ENCODE measurements at places on chromosomes 7 and 10.

GRCh38 chr7:1103009-1103788 lies 15.3 kb downstream of the GPER1 start:
- DNase-seq, result no peak

DNA sequence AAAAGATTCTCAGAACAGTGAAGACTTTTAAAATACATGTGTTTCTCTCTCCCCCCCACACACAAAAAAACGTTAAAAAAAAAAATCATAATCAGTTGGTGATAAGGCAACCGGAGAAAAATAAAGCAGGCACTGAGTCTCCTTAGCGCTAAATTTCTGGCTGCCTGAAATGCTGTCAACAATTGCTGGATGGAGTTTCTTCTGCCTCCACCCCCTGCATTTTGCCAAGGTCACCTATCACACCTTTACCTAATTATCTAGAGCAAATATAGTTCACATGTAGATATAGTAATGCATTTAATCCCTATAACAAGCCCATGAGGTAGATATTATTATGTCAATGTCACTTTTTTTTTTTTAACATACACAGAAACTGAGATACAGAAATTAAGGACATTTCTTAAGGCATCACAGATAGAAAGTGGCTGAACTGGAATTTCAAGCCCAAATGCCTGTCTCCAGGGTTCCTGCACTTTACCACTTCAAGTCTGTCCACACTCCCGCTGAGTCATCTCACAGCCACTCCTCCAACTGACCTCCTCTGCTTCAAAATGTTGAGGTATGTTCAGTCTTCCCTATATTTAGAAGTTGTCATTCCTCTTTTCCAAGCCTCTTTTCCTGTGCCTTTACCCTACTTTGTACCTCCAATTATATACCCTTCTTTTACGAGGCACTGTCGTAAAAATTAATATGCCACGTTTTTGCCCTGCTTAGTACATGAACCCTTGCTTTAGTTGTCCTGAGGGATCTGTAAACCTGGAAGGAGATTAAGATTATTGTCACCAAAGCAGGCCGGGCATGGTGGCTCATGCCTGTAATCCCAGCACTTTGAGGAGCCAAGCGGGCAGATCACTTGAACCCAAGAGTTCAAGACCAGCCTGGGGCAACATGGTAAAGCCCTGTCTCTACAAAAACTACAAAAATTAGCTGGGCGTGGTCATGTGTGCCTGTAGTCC lies 72.8 kb upstream of the MPP7 start:
- DNase-seq, result peak; percentile 74

DNA sequence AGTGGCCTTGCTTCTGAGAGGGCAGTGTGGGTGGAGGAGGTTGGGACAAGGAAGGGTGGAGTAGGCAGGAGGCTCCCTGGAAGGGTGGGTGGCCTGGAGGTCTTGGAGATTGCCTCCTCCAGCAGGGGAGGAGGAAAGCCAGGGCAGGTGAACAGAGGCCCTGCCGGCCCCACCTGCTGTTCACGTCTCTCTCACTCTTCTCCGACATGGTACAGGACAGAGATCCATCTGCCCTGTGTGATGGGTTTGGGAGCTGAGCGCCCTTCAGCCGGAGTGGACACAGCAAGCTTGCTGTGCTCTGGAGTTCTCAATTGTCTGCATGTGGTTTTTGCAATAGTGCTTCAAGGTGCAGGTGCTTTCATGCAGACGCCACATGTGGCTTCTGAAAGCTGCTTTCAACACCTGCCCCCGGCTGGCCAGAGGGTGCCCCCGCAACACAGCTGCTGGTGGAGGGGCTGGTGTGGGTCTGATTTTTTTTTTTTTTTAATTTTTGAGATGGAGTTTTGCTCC lies 82.8 kb upstream of the GNA12 start:
- no peak for DNase-seq

DNA sequence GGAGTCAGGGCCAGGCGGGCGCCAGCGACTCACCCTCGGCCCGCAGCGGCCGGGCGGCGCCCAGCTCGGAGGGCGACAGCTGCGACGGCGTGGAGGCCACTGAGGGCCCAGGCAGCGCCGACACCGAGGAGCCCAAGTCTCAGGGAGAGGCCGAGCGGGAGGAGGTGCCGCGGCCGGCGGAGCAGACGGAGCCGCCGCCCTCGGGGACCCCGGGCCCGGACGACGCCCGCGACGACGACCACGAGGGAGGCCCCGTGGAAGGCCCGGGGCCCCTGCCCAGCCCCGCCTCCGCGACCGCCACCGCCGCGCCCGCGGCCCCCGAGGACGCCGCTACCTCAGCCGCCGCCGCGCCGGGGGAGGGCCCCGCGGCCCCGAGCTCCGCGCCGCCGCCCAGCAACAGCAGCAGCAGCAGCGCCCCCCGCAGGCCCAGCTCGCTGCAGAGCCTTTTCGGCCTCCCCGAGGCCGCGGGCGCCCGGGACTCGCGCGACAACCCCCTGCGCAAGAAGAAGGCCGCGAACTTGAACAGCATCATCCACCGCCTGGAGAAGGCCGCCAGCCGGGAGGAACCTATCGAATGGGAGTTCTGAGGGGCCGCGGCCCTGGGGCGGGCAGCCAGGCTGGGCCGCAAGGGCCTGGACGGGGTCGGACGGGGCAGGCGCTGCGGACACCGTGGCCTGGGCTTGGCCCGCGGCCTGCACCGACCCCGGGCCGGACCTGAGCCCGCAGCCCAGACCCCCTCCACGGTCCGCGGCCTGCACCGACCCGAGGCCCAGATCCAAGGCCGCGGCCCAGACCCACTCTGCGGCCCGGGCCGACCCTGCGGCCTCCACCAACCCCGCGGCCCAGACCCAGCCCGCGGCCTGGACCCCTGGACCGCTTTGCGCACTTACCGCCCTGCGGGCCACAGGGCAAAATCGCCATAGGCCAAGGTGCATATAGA lies 37.9 kb upstream of the SH2B2 start:
- peak; percentile 29 for DNase-seq

GRCh38 chr10:110498982-110499795 lies 1.5 kb downstream of the DUSP5 start:
- DNase-seq, result peak; percentile 85

- no peak for DNase-seq
These were observed 1.4 kb upstream of the PKD1L1 start for GRCh38 chr7:47949703-47950102.

- no peak for DNase-seq
These were observed 10.0 kb downstream of the HKDC1 start for GRCh38 chr10:69230128-69230527.

DNA sequence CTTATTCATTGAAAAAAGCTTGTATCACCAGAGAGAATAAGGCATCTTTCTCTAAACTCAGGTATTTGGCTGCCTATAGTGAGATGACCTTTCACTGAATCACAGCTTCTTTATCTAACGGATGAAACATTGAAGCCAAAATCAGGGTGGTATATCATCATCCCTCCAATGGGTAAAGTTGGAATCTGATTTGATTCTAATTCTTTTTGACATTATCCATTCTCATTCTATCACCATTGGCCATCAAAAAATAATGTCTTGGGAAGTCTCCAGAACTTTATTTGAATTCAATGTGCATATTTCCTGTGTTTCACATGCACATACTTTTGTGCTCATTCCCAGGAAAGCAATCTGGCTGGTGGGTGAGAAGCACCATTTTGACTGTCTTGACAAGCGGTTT lies 95.2 kb downstream of the PLPP4 start:
- DNase-seq, result no peak

- DNase-seq, result no peak
These were observed 461.1 kb downstream of the ZNF33B start for GRCh38 chr10:42177077-42177792.

GRCh38 chr7:68417659-68418058 lies 1180.6 kb upstream of the AUTS2 start:
- no peak for DNase-seq

- DNase-seq, result peak; percentile 62
These were observed 28.1 kb upstream of the LRRC4 start for GRCh38 chr7:128059143-128059988.

DNA sequence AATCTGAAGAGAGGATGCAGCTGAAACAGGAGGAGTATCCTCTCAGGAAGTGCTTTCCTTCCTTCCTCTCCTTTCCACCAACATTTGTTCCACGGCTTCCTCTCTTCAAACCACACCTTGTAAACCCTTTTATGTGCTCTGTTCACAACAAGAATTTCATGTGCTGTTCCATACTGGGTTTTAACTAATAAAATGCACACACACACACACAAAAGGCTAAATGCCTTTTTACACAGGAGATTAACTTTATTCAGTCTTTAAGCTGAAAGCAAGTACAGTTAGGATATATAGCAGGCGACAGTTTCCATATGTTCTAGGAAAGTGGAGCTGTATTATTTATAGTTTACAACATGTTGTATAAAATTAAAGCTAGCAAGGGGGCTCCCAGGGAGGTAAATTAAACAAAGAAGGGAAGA lies 106.7 kb downstream of the REEP3 start:
- no peak for DNase-seq

GRCh38 chr10:34539533-34540315 lies 275.4 kb downstream of the PARD3 start:
- no peak for DNase-seq

- DNase-seq, result no peak
These were observed 2.8 kb upstream of the TRRAP start for GRCh38 chr7:98875501-98875900.

DNA sequence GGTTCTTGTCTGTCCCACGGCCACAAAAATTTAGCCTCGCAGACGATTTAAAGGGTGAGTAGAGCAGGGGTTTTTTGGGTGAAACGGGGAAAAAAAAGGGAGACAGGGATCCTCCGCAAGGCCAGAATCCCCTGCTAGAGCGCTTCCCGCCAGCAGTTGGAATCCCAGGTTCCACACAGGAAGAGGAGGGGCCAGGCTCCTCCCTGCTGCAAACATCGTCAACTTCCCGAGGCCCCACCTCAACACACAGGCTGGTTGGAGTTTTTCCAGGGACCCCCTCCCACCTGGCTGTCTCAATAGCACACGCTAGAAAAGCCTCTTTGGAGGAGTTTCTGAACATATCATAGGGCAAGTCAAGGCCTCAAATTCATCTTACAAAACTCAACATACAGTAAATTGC lies 112.7 kb downstream of the MTERF1 start:
- no peak for DNase-seq

- DNase-seq, result peak; percentile 42
These were observed 58.5 kb downstream of the ABCB4 start for GRCh38 chr7:87416682-87417587.

DNA sequence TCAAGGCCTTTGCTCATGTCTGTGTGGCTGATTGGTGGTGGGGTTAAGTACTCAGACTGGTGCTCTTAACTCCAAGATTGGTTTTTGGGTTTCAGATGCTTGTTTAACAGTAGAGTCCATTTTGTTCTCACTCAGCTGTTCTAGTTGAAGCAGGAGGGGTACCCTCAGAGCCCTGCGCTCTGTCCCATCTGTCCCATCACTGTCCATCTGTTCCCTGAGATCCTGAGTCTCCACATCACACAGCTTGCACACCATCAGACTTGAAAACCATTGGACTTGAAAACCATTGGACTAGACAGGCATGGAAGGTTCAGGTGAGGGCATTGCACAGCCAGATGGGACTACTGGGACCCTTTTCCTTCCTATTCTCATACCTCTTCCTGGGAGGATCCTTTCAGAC lies 39.3 kb downstream of the TMEM178B start:
- DNase-seq, result no peak

DNA sequence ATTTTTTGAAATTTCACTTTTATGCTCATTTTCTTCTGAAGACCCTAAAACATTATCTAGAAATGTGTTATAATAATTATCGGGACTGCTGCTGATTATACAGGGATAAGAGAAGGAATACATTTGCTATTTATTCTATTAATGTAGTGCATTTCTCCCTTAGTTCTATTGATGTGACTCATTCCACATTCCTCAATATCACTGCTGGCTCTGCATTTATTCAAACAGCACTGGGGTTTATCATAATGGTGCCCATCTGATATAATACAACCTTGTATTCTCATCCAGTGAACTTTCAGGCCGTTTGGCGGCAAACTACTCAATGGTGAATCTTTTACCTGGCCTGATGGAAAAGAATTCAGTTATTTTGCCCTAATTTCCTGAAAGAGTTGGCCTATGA lies 7.8 kb downstream of the KCND2 start:
- no peak for DNase-seq

DNA sequence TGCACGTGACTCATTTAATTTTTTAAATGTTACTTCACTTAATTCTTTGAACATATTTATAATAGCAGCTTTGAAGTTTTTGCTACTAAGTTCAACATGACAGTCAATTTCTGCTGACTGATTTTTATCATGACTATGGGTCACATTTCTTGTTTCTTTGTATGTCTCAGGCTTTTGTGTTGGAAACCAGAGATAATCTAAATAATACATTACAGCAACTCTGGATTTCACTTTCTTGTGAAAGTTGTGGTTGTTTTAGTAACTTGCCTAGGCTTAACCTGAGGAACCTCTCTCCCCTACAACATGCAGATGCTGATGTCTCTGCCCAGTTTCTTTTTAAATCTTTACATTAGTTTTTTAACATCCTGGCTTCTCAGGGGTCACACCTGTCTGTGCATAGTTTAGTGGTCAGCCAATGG lies 180.8 kb downstream of the CCDC71L start:
- DNase-seq, result no peak

GRCh38 chr7:102860351-102860811 lies 52.4 kb upstream of the LRRC17 start:
- no peak for DNase-seq

GRCh38 chr7:33916357-33917081 lies 11.2 kb downstream of the BMPER start:
- no peak for DNase-seq

- DNase-seq, result no peak
These were observed 197.5 kb downstream of the BUB3 start for GRCh38 chr10:123351715-123352114.

DNA sequence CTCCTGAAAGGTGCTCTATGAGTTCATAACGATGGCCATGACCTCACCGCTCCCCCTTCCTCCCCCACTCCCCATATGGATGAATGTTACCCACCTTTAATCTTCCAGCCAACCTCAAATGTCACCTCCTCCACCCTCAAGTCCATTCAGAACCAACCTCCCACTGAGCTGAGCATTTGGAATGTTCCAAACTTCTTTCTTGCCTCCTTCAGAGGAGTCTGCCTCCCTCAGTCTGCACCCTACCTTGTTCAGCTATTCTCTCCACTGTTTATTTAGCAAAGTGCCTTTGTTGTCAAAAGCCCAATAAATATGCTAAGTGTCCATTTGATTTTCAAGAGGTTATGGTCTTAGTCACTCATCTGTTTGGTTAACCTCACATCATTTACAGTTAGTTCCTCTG lies 22.9 kb upstream of the MTPAP start:
- no peak for DNase-seq

- DNase-seq, result no peak
These were observed 167.0 kb upstream of the ETV1 start for GRCh38 chr7:14156436-14156835.

DNA sequence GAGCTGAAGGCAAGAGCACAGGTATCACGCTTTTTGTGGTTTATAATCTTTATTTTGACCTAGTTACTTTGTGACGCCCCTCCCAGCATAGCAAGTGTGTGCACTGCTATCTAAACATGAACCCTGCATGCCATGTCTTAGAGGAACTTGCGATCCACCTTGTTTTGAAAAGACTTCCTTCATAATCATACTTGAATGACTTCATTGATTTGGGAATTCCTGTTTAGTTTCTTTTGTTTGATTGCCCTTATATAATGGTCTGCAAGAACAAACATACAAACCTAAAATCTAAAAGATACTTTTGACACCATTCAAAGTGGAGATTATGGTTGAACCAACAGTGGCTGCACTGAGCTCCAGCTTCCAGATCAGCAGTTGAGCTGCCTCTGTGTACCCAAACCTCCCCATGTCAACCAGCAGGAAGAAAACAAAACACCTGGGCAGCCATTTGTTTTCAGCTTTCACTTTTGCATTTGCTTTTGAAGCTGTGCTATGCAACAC lies 132.6 kb downstream of the CELF2 start:
- no peak for DNase-seq

- no peak for DNase-seq
These were observed 98.6 kb downstream of the CREM start for GRCh38 chr10:35225204-35225603.
